ENCODE measurements at places on chromosomes 13 and 19.

GRCh38 chr13:108932196-108932595, 302.8 kb downstream of the MYO16 start:
- no peak for DNase-seq

GRCh38 chr13:45941261-45941660, 89.7 kb upstream of the SIAH3 start:
- no peak for DNase-seq

- DNase-seq, result no peak
These were observed 32.2 kb upstream of the ZNF766 start for GRCh38 chr19:52237197-52237596.

DNA sequence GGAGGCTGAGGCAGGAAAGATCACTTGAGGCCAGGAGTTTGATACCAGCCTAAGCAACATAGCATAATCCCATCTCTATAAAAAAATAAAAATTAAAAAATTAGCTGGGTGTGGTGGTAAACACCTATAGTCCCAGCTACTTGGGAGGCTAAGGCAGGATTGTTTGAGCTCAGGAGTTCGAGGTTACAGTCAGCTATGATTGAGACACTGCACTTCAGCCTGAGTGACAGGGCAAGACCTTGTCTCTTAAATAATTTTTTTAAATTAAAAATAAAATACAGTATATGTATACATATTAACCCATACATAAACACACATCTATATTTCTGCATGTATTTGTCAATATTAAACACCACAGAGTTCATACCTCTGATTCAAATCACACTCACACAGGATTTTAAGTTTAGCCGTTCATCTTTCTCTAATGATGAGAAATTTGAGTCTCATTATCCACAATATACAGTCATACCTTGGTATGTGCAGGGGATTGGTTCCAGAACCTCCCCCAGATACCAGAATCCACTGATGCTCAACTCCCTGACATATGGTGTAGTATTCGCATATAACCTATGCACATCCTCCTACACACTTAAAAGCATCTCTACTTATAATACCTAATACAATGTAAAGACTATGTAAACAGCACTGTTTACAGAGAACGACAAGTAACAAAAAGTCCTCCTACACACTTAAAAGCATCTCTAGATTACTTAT, 44.7 kb downstream of the PSPC1 start:
- no peak for DNase-seq

- no peak for DNase-seq
These were observed 344.6 kb downstream of the DNAJC15 start for GRCh38 chr13:43368003-43368402.

DNA sequence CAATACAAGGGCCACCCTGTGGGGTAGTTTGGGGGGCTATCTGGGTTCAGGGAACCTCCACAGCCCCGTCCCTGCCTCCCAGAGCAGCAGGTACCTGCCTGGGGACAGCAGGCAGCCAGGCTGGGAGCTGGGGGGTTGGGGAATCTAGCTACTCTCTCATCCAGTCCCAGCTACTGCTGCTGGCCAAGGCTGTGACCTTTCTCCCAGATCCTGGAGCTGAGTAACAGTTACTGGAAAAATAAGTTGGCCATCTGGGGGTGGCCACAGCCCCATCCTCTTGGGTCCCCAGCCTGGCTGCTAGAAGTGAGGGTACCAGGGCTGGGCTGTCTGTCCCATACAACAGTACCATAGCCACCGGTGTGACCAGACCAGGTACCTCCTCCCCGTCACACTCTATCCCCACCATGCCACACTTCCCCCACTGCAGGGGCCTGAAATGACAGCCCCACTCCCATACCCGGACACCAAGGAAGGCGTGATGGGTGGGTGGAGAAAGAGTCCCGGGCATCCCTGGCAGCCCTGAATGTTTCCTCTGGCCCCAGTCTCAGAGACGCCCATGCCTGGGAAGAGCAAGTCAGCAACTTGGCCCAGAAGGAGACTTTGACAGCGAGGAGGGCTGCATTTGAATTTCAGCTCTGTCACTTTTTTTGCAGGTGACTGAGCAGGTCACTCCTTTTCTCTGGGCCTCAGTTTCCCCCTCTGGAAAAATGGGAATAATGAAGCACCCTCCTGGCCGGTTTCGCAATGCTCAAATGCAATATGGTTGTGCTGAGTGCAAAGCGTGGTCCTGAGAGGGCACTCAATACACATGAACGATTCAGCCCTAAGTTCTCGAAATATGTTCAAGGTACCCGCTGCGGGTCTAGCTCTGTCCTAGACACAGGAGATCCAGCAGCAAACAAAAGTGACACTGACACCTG, 30.7 kb upstream of the NFIC start:
- no peak for DNase-seq

GRCh38 chr19:1008268-1009040, 8.2 kb downstream of the GRIN3B start:
- no peak for DNase-seq

DNA sequence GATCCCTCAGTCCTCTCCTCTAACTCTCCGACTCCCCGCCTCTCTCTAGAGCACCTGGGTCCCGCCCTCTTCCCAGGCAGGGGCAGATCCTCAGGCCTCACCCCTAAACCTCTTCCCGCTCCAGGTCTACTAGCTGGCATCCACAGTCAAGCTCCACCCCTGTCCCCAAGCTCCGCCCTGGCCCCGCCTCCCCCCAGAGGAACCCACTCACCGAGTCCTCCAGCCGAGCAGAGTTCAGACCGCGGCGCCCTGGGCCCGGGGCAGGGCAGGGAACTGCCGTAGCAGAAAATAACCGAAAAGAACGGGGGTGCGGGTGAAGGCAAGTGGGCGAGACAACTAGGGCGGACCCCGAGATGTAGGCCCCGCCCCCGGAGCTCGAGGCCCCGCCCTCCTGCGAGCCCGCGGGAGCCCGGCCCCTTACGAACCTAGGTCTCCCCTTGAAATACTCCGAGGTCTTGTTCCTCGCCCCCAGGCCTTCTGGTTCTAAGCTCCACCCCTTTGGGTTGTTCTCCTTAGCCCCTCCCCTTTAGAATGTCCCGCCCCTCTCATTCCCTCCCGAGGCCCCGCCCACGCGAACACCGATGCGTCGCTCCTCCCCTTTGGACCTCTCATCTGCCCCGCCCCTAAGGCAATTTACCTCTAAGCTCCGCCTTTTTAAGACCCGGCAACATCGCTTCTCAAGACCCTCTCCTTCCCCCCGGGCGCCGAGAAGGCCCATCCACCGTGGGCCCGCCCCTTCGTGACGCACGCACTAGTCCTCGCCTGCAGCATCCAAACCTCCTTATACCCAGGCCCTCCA, at the start of gene GGN:
Gene GGN (minus strand): TSS at position 485 of the 799 bp plus-strand sequence. CDS start 773 bp downstream, outside the sequence.
- peak; percentile 45 for DNase-seq

- DNase-seq, result no peak
These were observed 711 bp downstream of the CAMSAP3 start for GRCh38 chr19:7596211-7596937.

DNA sequence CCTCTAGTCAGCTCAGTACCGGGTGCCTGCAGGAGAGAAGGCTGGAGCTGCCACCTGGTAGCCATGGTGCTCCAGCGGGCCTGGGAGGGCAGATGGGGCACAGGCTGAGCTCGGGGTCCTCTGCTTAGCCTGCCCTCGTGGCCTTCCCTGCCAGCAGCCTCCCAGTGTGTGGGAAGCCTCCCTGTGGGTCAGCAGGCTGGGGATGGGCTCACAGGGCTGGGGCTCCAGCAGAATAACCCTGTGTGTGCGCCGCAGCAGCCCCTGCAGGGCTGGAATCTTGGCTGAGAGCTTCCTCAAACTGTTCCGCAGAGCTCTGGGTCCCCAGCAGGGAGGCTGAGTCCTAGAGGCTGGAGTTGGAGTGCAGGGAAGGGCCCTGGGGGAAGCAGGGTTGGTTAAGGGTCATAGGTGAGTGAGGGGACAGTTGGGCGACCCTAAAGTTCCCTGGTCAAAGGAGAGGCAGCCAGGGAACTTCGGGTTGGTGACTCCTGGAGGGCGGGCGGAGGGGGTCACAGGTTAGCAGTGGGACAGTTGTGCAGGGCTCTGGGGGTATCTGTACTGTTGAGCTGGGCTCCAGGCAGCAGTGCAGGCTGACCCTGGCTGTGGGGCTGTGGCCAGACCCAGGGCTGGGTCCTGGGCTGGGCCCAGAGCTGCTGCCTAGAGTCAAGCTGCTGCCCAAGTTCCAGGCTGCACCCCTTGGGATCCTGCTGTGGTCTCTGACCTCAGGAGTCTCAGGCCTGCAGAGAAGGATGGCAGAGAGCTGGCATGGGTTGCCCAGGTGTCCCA, 14.0 kb downstream of the ARHGAP33 start:
- DNase-seq, result no peak

GRCh38 chr13:41401366-41401765, 56.0 kb upstream of the RGCC start:
- no peak for DNase-seq

- no peak for DNase-seq
These were observed 331.0 kb upstream of the DACH1 start for GRCh38 chr13:72198042-72198441.

DNA sequence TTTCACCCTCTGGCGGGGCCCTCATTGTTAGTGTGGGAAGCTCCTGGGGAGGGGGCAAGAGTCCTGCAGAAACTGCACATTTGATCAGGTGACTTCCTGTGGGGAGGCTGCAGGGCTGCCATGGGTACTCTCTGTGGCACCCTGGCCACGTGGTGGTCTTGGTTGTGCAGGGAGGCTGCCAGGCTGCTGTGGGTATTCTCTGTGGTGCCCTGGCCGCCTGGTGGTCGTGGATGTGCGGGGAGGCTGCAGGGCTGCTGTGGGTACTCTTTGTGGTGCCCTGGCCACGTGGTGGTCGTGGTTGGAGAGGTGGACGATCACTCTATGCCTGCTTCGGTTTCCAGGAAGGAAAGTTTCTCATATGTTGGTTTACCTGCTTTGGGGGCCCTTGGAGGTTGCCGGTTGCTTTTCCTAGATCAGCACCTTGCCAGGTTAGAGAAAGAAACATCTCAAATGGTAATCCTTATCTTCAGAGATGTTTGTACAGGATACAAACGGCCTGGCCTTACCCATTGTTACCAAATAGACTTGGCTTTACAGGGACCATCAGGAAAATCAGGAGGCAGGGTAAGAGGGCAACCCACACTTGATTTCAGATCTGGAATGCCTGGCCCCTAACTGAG, 22.9 kb downstream of the TEX29 start:
- no peak for DNase-seq

DNA sequence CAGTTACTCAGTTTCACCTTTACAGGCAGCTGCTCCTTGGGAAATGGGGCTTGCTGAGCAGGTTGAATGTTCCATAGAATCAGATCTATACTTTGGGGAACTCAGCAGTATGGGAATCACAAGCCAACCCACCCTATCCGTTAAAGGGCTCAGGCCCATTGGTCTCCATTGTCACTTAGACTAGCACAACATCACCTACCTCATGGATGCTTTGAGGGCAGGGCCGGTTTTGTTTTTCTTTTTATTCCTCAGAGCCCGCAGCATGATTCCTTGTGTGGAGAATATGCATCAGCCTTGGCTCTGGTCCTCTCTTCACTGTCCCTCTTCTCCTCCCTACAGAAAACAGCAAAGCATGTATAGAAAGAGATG, 48.0 kb downstream of the LRCH1 start:
- DNase-seq, result no peak

DNA sequence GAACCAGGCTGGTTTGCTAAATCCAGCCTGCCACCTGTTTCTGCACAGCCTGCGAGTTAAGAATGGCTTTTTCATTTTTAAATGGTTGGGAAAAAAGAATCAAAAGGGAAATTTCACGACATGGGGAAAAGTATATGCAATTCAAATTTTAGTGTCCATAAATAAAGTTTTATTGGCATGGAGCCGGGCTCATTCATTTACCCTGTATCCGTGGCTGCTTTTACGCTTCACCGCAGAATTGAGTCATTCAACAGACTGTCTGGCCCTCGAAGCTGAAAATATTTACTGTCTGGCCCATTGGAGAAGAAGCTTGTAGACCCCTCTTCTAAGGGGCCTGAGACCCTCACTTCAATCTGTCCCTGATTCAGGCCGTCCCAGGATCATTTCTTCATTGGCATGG, 26.1 kb downstream of the IER2 start:
- DNase-seq, result no peak

DNA sequence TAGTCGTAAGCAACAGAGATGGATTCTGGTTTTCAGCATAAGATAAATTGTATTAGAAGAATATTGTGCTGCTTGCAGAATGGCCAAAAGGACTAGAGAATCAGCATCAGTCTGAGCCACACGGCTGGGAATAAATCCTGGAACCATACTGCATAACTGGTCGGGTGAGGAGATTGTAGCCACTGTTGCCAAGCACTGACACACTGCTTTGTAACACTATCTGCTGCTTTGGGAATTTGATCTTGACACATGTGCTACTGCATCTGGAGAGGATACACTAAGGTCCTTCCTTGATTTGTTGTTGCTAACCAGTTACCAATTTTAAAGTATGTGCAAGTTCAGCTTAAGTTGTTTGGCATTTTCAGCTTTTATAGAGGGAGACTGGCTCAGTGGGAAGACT, 1.9 kb downstream of the HNRNPA1L2 start:
- DNase-seq, result no peak

- no peak for DNase-seq
These were observed at the start of gene PPM1N for GRCh38 chr19:45498411-45499195. TSS of gene PPM1N (plus strand) at chr19:45498443. CDS start at chr19:45498473, 30 bp downstream.

DNA sequence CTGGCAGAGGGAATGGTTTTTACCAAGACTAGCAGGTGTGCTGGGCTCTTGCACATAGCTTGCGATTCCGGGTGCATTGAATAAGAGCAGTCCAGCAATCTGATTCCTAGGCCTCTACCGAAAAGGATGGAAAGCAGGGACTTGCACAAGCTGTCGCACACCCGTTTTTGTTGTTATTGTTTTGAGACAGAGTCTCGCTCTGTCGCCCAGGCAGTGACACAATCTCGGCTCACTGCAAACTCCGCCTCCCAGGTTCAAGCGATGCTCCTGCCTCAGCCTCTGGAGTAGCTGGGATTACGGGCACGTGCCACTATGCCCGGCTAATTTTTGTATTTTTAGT, 5.5 kb downstream of the EBI3 start:
- no peak for DNase-seq

- DNase-seq, result no peak
These were observed 22.2 kb downstream of the ABCC4 start for GRCh38 chr13:95279016-95279415.

- no peak for DNase-seq
These were observed 237.8 kb downstream of the TUBA3C start for GRCh38 chr13:18943721-18944391.

- DNase-seq, result no peak
These were observed 1.8 kb downstream of the F10 start for GRCh38 chr13:113124211-113124970.

- no peak for DNase-seq
These were observed 211.5 kb upstream of the MIR17HG start for GRCh38 chr13:91135968-91136367.

- no peak for DNase-seq
These were observed 16.8 kb downstream of the EPN1 start for GRCh38 chr19:55691561-55692481.

All from stimulated activated CD8-positive, alpha-beta memory T cell treated with anti-CD3 and anti-CD28 coated beads, Interleukin-4, amount 100 ng/mL, for 4 hours (primary cell).